PC-3 (cell line): ENCODE measurements at places on chromosomes 3 and 15. TPM values are rescaled to one million over a fixed set of nuclear protein-coding genes. Genes with fewer than 3 reads are reported as not detected.

The ZNF502 gene
- total RNA-seq: not detected in 2 replicates

The SYNM gene
- 9.9 and 15.6 TPM in 2 replicates for total RNA-seq

The TGM4 gene
- total RNA-seq: 0.46 and 1.2 TPM in 2 replicates

The SUSD5 gene
- total RNA-seq: not detected in 2 replicates

The SPTBN5 gene
- 0.84 and 0.98 TPM in 2 replicates for total RNA-seq

GRCh38 chr3:160738048-160738447 is 18.0 kb upstream of the PPM1L start:
- DNase-seq: no peak
- H3K27ac ChIP-seq: no peak overlapping the region
- H3K4me1 ChIP-seq: no peaks in the 10 kb centered on the region
- no peaks in the 10 kb centered on the region for H3K36me3 ChIP-seq
- H3K4me3 ChIP-seq: no peak overlapping the region
- H3K27me3 ChIP-seq: no peaks in the 10 kb centered on the region

- no peaks in the 10 kb centered on the region for H3K36me3 ChIP-seq
- no peaks in the 10 kb centered on the region for H3K4me1 ChIP-seq
- DNase-seq: peak; percentile 49
- peaks cover 20% of the 10 kb centered on the region for H3K27me3 ChIP-seq
Measured at GRCh38 chr3:14598143-14598569, 53.4 kb upstream of the CCDC174 start.

GRCh38 chr3:108473711-108474110 is 36.7 kb downstream of the MYH15 start:
- H3K27me3 ChIP-seq: no peaks in the 10 kb centered on the region
- H3K4me1 ChIP-seq: peaks cover 45% of the 10 kb centered on the region

DNA sequence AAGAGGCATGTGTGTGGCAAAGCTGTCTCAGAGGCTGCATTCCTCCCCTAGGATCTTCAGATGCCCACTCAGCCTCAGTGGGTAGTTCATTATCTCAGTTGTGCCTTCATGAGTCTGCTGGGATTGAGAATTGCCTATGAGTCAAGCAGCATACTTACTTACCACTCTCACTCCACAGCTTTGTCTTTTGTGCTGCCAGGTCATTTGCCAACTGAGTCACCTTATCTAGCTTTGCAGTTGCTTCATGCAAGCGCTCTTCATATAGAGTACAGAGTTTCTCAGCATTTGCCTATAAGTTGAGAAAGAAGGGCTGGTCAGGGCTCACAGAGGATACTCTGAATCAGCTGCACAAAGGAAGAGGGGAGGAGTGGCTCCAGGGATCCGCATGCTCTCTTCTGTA is 89.5 kb downstream of the MYH15 start:
- H3K4me1 ChIP-seq: peaks cover 6% of the 10 kb centered on the region; the same call in 1 of the 2 replicates
- no peak overlapping the region for H3K4me3 ChIP-seq
- H3K27me3 ChIP-seq: no peaks in the 10 kb centered on the region
- DNase-seq: peak; percentile 82
- H3K36me3 ChIP-seq: no peaks in the 10 kb centered on the region

GRCh38 chr3:34381243-34381642 is 582.8 kb downstream of the PDCD6IP start:
- DNase-seq: no peak
- H3K4me3 ChIP-seq: no peak overlapping the region
- H3K4me1 ChIP-seq: no peaks in the 10 kb centered on the region
- H3K36me3 ChIP-seq: no peaks in the 10 kb centered on the region

DNA sequence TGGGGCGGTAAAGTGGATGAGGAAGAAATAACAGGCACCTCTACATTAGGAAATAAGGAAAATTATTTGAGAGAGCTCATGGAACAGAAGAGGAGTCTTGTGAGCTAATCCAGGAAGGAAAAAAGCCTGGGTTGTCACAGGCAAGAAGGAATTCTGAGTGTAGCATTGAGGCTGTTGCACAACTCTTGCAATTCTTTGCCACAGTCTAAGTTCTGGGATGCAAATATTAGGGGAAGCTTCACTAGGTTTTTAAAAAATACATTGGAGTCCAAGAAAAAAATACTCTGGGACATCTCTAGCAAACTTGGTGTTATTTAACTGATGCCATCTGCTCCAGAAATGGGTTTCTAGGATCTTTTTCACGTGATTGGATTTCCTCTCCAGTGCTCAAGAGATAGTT is 122.3 kb downstream of the SPATA16 start:
- no peak overlapping the region for H3K27ac ChIP-seq
- H3K36me3 ChIP-seq: no peaks in the 10 kb centered on the region
- no peak overlapping the region for H3K4me3 ChIP-seq
- no peaks in the 10 kb centered on the region for H3K4me1 ChIP-seq
- no peak for DNase-seq

GRCh38 chr3:168473334-168473890 is 377.7 kb upstream of the GOLIM4 start:
- H3K27ac ChIP-seq: no peak overlapping the region
- DNase-seq: no peak
- H3K27me3 ChIP-seq: 0 out of 2 replicates have a peak, but pooled peaks cover 5% of the 10 kb centered on the region
- H3K4me1 ChIP-seq: no peaks in the 10 kb centered on the region

GRCh38 chr3:170869645-170870593 is at the start of gene RPL22L1:
Gene RPL22L1 (minus strand): TSS chr3:170870195. CDS start chr3:170870167, 28 bp downstream.
- no peaks in the 10 kb centered on the region for H3K27me3 ChIP-seq
- H3K4me3 ChIP-seq: peak within 1 kb of the TSS; percentile 93
- H3K36me3 ChIP-seq: peaks cover 34% of the 10 kb centered on the region
- peak within 1 kb of the TSS; percentile 71 for H3K27ac ChIP-seq
- DNase-seq: peak; percentile 98
- H3K4me1 ChIP-seq: peaks cover 20% of the 10 kb centered on the region

DNA sequence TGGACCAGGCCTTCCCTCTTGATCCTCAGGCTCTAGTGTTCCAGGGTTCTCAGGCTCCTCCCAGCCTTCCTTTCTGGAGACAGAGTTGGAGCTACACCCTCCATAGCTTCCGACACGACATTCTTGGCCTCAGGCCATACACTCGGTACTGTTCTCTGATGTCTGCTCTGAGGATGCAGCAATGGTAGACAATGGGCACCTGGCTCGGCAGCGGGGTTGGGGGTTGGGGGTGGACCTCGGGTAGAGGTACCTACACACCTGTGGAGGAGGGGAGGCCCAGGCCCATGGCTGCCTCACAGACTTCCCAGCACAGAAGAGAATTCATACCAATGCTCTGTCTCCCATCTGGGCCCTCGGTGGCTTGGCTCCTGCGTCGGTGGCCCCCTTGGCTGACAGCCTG is 21.4 kb downstream of the CCDC13 start:
- no peaks in the 10 kb centered on the region for H3K27me3 ChIP-seq
- H3K4me3 ChIP-seq: no peak overlapping the region
- H3K36me3 ChIP-seq: no peaks in the 10 kb centered on the region
- H3K4me1 ChIP-seq: peaks cover 17% of the 10 kb centered on the region

DNA sequence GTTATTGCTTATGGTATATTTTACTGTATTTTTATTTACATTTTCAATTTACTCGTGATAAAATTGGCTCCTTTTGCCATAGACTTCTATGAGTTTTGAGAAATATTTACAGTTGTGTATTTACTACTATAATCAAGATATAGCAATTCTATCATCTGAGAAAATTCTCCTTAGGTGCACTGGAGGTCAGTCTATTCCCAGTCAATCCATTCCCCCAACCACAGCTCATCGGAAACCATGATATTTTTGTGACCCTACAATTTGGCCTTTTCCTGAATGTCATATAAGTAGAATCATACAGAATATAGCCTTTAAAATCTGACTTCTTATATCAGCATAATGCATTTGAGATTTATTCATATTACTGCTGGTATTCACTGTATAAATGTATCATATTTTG is 114.7 kb upstream of the LRTM1 start:
- no peak overlapping the region for H3K27ac ChIP-seq
- H3K4me3 ChIP-seq: no peak overlapping the region
- H3K36me3 ChIP-seq: no peaks in the 10 kb centered on the region
- H3K27me3 ChIP-seq: peaks cover 16% of the 10 kb centered on the region
- H3K4me1 ChIP-seq: no peaks in the 10 kb centered on the region

DNA sequence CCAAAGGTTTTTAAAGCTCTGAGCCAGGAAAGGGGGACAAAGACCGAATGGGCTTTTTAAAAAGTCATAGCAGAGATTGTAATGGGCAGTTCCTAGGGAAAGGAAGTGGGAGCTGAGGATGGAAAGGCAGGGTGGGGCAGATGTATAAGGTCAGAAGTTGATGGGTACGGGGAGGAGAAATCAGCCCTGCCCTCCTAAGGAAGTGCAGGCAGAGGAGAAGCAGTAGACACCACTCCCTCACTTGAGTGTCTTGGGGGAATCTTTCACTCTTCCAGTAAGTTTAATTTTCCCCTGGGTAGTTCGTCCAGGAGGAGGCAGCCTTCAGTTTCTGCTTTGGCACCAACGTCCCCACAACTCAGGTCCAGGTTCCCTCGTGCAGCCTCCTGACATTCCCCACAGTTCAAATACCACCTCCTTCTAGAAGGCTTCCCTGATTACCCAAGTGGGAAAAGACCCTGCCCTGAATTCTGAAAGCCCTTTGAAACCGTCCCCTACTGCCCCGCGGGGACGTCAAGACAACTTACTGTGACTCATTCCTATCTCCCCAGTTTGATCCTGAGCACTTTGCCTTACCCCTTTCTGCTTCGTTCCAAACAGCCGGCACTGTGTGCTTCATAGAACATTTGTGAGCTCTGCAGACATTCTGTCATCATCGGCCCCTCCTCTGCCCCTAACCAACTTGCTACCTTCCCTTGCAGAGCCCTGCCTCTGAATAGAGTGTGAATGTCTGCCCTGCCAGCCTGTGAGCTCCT is 14.3 kb upstream of the SRP14 start:
- no peak for DNase-seq
- H3K36me3 ChIP-seq: no peaks in the 10 kb centered on the region
- no peaks in the 10 kb centered on the region for H3K27me3 ChIP-seq

DNA sequence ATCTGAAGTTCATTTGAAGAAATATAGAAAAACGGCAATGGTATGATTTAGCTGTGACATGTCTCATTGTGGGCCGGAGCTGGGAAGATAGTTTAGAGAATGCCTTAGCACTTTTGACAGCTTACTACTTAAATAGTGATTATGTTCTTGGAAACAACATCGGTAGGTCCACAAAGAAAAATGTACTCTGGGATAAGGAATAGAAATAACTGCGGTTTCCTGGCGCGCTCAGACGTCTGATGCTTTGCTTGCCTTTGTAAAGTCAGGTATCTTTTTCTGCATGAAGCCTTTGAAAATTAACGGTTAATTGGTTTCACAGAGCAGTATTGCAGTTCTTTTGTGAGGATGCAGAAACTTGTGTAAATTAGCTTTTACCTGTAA is 1.4 kb downstream of the USP3 start:
- peak overlapping the region; percentile 77 for H3K27ac ChIP-seq
- peak overlapping the region; percentile 85 for H3K4me3 ChIP-seq
- H3K27me3 ChIP-seq: no peaks in the 10 kb centered on the region
- H3K36me3 ChIP-seq: no peaks in the 10 kb centered on the region
- no peak for DNase-seq
- H3K4me1 ChIP-seq: peaks cover 78% of the 10 kb centered on the region

DNA sequence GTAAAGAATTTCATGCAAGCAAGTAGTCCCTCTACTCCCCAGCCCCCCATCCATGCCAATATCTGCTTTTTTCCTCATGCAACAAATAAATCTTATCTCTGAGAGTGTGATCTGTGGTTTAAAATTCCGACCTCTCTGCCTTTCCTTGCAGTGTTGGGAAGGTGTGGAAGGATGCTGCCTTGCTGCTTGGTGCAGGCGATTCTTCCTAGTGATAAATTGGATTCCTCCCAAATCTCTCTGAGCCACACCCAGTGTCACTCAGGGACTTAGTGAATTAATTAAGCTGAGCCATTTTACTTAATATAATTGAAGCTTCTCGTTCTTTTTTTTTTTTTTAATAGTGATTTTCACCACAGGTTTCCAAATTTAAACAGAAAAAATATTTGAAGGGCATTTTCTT is 3.4 kb downstream of the GAP43 start:
- H3K4me3 ChIP-seq: no peak overlapping the region
- no peaks in the 10 kb centered on the region for H3K4me1 ChIP-seq
- DNase-seq: no peak

- H3K4me3 ChIP-seq: no peak overlapping the region
- no peaks in the 10 kb centered on the region for H3K36me3 ChIP-seq
- no peak for DNase-seq
Measured at GRCh38 chr15:64544450-64544849, 84.1 kb downstream of the ZNF609 start.

GRCh38 chr15:54026891-54027290 is 48.6 kb downstream of the UNC13C start:
- H3K36me3 ChIP-seq: no peaks in the 10 kb centered on the region
- H3K4me3 ChIP-seq: no peak overlapping the region
- no peak for DNase-seq
- H3K4me1 ChIP-seq: no peaks in the 10 kb centered on the region

DNA sequence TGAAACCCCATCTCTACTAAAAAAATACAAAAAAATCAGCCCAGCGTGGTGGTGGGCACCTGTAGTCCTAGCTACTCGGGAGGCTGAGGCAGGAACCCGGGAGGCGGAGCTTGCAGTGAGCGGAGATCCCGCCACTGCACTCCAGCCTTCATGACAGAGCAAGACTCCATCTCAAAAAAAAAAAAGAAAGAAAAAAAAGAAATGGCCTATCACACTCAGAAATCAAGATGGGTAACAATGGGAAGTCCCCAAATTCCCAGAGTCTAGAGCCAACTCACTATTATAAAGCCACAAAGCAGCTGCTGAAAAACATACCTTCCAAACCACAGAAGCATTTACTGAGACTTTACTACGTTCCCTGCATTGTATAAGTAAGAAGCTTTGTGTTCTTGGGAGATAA is 7.5 kb downstream of the HDGFL3 start:
- H3K27ac ChIP-seq: no peak overlapping the region
- H3K4me3 ChIP-seq: no peak overlapping the region
- no peaks in the 10 kb centered on the region for H3K36me3 ChIP-seq
- no peak for DNase-seq
- no peaks in the 10 kb centered on the region for H3K27me3 ChIP-seq

DNA sequence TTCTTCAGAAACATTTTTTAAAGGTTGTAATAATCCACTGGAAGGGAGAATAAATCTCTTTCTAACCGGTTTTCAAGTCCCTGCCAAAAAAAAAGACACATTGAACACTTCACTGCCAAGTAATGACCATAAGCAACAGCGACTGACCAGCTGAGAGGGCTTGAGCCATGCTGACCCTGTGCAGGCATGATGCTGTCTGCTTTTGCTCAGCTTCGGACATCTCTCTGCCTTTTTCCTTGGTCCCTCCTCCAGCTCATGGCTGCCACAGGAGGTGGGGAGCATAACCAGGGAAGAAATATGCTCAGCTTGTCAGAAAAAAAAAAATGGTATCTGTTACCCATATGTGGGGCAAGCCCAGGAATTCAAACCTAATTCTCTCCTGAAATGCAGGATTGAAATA is 1.5 kb downstream of the IGSF10 start:
- peaks cover 6% of the 10 kb centered on the region; the same call in 1 of the 2 replicates for H3K4me1 ChIP-seq
- H3K27me3 ChIP-seq: no peaks in the 10 kb centered on the region
- H3K36me3 ChIP-seq: no peaks in the 10 kb centered on the region
- H3K4me3 ChIP-seq: no peak overlapping the region
- no peak for DNase-seq
- H3K27ac ChIP-seq: no peak overlapping the region
